ENCODE measurements at places on chromosomes 2 and 18. TPM values are rescaled to one million over a fixed set of nuclear protein-coding genes. Genes with fewer than 3 reads are reported as not detected.

The CGREF1 gene
- 2.9 TPM for total RNA-seq

DNA sequence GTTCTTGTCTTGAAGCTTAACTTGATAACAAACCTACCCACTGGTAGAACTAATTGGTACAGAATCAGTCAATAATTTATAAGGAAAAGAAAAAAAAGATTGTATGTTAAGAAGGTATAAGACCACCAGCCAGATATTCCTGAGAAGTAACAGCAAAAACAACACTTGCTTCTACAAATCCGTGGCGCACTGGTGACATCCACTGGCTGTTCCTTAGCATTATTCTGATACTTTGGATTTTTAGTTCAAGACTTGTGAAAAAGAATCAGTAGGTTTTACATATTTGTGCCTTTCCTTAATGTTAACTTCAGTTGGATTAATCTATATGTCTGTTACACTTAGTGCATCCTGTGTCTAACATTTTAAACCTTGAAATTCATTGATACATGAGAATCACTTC is 141.8 kb downstream of the GRB14 start:
- no peaks in the 10 kb centered on the region for H3K4me1 ChIP-seq
- DNase-seq = no peak
- no peak overlapping the region for H3K27ac ChIP-seq

The DNAJC5G gene
- not detected for total RNA-seq

The ROCK1 gene
- total RNA-seq = 59.4 TPM

GRCh38 chr2:75515584-75516368 is 45.0 kb downstream of the EVA1A start:
- no peak overlapping the region for H3K4me3 ChIP-seq
- DNase-seq = no peak
- no peak overlapping the region for H3K27ac ChIP-seq
- H3K27me3 ChIP-seq = peaks cover 15% of the 10 kb centered on the region
- no peaks in the 10 kb centered on the region for H3K36me3 ChIP-seq

DNA sequence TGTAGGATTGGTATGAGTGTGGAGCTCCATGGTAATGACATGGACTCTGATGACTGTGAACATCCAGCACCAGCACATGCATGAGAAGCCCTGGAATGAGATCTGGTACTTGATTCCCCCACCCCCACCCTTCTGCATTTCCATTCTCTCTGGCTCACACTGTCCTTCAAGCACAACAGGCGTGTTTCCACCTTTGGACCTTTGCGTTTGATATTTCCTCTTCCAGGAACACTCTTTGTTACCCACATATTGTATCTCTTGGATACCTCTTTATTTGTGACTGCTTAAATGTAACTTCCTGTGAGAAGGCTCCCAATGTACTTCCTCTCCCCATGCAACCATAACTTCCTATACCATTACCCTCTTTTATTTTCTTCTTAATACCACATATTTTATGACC is 263.8 kb downstream of the HNMT start:
- H3K27me3 ChIP-seq = no peaks in the 10 kb centered on the region
- H3K27ac ChIP-seq = no peak overlapping the region
- DNase-seq = no peak
- H3K4me3 ChIP-seq = no peak overlapping the region
- no peaks in the 10 kb centered on the region for H3K36me3 ChIP-seq

GRCh38 chr2:148306027-148306426 is 285.1 kb downstream of the MBD5 start:
- no peaks in the 10 kb centered on the region for H3K27me3 ChIP-seq
- H3K36me3 ChIP-seq = peaks cover 3% of the 10 kb centered on the region
- H3K27ac ChIP-seq = no peak overlapping the region
- DNase-seq = no peak
- no peak overlapping the region for H3K4me3 ChIP-seq

The CD8A gene
- 3.0 TPM for total RNA-seq

The C2orf80 gene
- not detected for total RNA-seq

The VAMP5 gene
- 49.7 TPM for total RNA-seq

DNA sequence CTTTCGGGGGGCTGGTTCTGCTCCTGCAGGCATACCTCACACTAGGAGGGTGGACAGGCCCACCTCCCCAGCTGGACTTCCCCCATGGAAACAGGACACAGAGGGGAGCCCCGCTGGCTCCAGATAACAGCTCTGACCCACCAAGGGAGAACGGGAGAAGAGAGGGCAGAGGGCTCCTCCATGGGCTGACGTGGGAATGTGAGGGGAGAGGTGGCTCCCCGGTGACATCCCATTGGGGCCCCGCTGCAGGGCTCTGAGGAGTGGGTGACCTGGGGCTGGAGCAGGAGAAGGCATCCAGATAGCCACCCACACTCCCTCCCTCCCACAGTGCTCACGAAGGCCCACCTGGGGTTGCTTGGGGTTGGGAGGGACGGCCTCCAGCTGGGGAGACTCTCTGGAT is 45.9 kb downstream of the FBLN7 start:
- H3K4me1 ChIP-seq = peaks cover 79% of the 10 kb centered on the region
- H3K36me3 ChIP-seq = peaks cover 50% of the 10 kb centered on the region
- H3K4me3 ChIP-seq = peak overlapping the region; percentile 88

GRCh38 chr2:205646680-205647079 is 35.6 kb upstream of the NRP2 start:
- H3K4me1 ChIP-seq = no peaks in the 10 kb centered on the region
- H3K27me3 ChIP-seq = peaks cover 12% of the 10 kb centered on the region
- no peaks in the 10 kb centered on the region for H3K36me3 ChIP-seq
- no peak overlapping the region for H3K4me3 ChIP-seq
- no peak overlapping the region for H3K27ac ChIP-seq

Data from activated CD4-positive, alpha-beta memory T cell treated with anti-CD3 and anti-CD28 coated beads for 36 hours (primary cell).